Putamen (tissue), 1 donor: ENCODE measurements at places on chromosomes 11 and 22.
A peak's percentile ranks its signal among the peaks of the same experiment; 100 is the strongest.

DNA sequence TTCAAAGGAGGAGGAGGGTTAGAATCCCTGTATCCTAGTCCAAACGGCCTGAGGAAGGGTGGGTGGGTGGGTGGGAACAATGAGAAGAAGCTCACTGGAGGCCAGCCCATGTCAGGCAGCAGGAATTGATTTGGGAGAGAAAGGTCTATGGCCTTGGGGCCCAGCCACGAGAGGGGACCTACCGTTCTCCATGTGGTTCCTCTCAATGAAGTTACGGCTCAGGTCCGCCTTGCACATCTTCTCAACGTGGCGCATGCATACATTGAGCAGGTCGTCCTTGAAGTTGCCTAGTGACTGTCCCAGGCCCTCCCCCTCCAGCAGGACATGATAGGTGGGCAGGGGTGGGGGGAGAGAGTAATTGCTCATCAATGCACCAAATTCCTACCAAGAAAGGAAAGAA, 12.4 kb downstream of the TRIM29 start:
- no peak for DNase-seq

DNA sequence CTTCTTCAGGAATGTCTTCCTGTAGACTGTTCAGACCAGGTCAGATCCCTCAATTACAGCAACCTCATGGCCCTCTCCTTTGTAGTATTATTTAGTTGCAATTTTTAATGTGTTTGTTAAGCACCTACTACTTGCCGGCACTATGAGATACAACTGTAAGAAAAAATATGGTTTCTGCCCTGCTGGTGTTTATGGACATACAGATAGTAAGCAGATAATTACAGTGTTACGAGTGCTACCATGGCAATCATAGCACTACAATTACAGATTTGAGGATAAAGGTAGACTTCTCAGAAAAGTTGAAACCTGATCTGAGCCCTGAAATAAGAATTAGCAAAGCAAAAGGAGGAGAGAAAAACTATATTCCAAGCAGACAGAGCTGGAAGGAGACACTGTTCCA, 2.8 kb downstream of the LRRC51 start:
- no peak for DNase-seq

GRCh38 chr22:45413013-45413367, 409 bp downstream of the SMC1B start:
- DNase-seq: no peak

- DNase-seq: no peak
These were observed 47.4 kb downstream of the IGLL1 start for GRCh38 chr22:23532731-23533130.

DNA sequence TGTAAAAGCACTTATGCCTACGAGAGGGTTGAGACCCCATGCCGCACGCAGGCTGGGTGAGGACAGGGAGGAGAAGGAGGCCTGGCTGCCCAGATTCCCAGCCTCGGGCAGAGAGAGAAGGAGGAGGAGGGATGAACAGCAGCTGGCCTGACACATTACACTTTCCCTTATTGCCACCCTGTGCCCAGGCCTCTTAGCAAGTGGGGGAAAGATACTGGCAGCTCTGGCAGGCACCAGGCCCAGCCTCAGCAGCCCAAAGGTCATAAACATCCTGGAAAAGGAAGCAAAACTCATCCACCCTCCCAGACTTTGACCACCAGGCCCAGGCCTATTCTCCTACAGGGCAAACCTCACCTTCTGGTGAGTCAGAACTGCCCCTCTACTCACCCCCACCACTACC, 4.7 kb downstream of the PLAAT3 start:
- DNase-seq: peak; percentile 53

- DNase-seq: no peak
These were observed 9.9 kb upstream of the MAFF start for GRCh38 chr22:38191731-38192474.

DNA sequence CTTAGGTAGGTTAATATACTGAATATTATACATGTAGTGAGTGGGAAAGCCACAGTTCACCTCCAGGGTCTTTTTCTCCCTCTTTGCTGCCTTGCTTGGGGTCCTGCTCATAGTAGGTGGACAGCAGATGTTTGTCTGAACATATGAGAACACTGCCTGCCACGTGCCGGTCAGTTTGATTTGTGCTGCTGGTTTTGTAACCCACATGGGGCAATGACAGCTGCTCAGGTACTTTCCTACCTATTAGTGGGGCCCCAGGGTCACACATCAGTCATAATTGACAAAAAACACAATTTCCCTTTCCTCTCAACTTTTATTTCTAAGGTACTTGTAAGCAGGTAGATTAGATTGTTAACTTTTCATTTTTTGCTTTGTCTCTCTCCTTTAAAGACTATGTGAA, 43.8 kb downstream of the BMAL1 start:
- no peak for DNase-seq

DNA sequence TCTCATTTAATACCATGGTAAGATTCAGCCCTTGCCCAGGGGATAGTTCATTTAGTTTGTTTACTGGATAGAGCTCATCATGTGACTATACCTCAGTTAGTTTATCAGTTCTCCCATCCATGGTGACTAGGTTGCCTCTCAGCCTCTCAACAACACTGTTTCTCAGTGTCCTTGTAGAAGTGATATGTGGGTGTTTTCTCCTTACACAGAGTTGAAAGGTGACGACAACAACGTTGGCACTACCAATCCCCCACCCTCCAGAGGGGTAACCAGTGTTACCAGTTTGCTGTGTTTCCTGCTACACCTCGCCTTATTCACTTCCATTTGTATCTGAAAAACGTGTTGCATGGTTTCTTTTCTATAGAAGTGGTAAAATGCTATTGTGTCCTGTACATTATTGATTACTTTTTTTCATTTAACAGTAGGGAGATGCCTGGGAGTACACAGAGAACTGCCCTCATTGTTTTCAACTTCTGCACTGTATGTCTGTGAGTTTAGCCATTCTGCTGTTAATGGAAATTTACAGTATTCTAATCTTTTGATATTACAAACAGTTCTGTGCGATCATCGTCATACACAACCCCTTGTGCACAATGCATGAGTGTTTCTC, 11.6 kb downstream of the NEAT1 start:
- DNase-seq: no peak

- no peak for DNase-seq
These were observed 15.8 kb downstream of the UPB1 start for GRCh38 chr22:24510637-24511625.

GRCh38 chr11:29318134-29318845, 698.5 kb downstream of the KCNA4 start:
- no peak for DNase-seq

DNA sequence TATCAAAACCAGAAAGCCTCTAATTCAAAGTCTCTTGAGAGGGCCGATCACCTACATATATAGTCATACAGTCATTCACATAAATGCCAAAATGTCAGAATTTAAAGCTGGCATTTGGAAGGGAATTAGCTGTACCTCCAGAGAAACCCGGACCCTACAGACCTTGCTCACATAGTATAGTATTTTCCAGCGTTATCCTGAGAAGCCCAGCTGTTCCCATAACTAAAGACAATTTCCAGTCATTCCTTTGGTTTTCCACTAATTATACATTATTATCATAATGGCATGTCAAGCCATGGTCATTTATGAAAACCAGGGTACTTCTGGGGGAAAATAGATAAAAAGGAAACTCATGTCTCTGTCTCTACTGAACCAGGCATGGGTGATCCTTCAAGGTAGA, 53.6 kb downstream of the FZD4 start:
- DNase-seq: no peak

DNA sequence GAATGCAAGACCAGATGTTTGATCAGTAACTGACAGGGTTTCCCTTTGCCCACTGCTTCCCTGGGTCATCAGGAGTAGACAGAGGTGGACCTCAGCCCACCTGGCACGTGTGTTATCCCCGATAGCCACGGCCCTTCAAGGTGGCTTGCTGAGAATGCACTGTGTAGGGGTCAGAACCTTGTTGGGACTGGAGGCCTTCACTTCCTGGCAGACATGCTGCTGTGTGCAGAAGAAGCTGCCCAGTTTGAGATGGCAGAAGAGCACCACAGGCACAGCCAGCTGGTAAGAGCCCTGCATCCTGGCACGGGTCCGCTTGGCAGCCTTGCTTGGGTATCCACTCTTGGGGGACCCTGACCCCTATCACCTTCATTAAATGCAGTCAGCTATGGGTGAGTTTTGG, 81.8 kb downstream of the SFI1 start:
- no peak for DNase-seq

DNA sequence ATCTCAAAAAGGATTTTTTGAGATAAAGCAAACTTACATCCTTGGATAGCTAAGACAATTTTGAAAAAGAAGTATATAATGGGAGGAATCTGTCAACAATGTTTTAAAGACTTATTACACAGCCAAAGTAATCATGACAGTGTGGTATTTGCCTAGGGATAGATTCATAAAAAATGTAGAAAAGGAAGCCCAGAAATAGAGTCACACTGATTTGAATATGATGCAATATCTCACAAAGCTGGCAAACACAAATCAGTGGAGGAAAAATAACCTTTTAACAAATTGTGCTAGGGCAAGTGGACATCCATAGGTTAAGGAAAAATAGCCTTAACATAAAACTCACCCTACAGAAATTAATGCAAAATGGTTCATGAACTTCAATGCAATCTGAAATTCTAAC, 6.0 kb downstream of the XKR3 start:
- no peak for DNase-seq

GRCh38 chr22:37165940-37166674, 16.4 kb upstream of the IL2RB start:
- DNase-seq: no peak

DNA sequence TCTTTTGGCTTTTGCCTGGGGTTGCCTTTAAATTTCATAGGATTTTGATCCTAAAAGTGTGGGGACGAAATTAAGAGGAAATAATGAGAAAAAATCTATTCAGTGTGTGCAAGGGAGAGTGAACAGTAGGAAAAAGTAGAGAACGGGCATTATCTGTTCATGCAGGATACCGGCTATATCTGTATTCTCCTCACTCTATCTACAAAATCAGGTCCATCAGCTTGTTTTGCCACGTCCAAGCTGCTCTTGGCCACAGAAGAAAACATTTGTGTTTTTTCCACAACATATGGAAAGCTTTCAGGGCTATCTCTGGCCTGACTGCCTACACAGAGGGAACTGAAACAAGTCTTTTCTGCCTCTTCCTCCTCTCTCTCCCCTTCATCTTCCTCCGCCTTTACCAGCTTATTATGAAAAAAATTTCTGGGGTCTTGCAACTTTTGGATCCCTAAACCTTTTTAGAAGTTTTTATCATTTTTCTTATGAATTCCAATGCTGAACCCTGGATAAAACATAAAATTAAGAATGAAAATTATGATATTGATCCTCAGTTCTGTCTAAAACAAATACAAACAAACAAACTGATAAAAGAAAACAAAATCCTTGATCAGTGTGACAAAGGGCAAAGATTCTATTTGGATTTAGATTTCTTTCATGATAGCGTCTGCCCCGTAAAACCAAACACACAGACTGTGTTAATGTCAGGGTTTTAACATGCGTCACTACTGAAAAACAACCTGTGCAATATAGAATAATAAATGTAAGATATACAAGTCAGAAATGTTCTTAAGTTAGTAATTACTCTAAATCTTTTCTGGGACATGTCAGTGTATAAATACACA, 219.7 kb downstream of the CNTN5 start:
- no peak for DNase-seq

- DNase-seq: no peak
These were observed 110.9 kb upstream of the GRK3 start for GRCh38 chr22:25453557-25453956.

GRCh38 chr22:40258501-40258915, 80.8 kb downstream of the TNRC6B start:
- no peak for DNase-seq

- no peak for DNase-seq
These were observed 1.6 kb downstream of the SUN2 start for GRCh38 chr22:38753948-38754750.

- no peak for DNase-seq
These were observed 264.7 kb upstream of the B3GAT1 start for GRCh38 chr11:134676516-134677287.

DNA sequence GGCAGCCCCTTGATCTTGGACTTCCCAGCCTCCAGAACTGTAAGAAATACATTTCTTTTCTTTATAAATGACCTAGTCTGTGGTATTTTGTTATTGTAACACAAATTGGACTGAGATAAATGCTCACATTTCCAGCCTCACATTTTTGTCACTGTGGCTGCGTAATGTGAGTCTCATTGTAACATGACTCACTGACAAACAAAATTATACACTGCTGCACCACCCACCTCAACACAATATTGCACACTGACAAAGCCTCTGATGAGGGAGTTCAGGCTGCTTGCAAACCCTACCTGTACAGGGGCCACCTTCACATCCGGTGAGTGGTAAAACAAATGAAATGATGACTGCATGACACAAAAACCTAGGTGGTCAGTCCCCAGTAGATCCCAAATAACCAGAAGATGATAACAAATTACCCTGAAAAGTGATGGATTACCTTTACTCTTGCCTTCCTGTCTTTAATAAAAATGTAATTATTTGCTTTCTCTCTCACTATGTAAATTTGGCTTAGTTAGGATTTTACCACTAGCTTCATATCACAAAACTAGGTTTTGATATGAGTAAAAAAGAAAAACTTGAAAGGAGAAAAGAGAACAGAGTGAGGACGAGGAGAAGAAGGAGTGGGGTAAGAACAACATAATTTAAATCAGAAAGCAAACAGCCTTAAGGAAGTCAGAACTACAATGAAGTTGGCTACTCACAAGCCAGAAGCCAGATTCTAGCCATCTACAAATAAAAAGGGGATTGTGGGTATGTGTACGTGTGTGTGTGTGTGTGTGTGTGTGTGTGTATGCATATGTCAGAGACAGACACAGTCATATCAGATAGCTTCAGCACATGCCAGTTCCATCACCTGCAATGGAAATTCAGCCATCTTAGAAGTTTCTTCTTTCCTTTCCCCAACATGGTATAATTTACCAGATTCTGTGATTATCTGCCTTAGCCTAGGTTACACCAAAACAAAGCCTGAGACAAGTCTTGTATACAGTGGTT, 53.4 kb upstream of the SESN3 start:
- DNase-seq: no peak

- no peak for DNase-seq
These were observed 33.5 kb upstream of the BID start for GRCh38 chr22:17807578-17808410.

GRCh38 chr22:49827853-49828598, at the start of gene BRD1:
BRD1 (minus strand) TSS chr22:49827873; CDS start chr22:49824317, 3,556 bp downstream.
- peak; percentile 56 for DNase-seq

DNA sequence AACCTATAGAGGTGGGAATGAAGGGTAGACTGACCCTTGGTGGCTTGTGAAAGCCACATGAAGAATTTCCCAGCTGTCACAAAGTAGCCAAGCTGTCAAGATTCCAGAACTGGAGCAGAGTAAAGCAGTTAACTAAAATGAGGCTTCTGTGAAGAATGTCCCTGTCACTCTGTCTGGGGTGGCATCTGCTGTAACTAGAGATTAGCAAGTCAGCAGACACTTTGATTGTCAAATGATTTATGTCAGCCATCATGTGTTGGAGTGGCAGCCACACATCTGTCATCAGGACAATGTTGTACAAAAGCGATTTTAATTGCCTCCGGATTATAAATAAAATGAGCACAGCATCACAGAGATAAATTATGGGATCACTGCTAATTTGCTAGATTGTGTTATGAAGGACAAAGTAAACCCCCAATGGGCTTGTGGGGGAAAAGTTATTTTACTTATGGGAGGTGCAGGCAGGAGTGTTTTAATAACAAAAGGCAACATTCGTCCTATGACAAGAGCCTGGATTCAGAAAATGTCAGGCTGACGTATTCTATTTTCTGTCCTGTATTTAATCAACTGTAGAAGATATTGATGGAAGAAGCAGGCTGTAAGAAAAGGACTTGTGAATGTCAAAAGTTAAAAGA, 270.9 kb downstream of the FAM181B start:
- DNase-seq: no peak

- no peak for DNase-seq
These were observed 23.3 kb downstream of the TRMU start for GRCh38 chr22:46358766-46359165.
